ENCODE measurements at places on chromosomes 3 and 15.

GRCh38 chr3:112619295-112619694 lies 21.6 kb downstream of the CCDC80 start:
- H3K36me3 ChIP-seq = no peaks in the 10 kb centered on the region
- H3K4me3 ChIP-seq = no peak overlapping the region
- H3K4me1 ChIP-seq = no peaks in the 10 kb centered on the region
- no peaks in the 10 kb centered on the region for H3K27me3 ChIP-seq
- no peak for DNase-seq

DNA sequence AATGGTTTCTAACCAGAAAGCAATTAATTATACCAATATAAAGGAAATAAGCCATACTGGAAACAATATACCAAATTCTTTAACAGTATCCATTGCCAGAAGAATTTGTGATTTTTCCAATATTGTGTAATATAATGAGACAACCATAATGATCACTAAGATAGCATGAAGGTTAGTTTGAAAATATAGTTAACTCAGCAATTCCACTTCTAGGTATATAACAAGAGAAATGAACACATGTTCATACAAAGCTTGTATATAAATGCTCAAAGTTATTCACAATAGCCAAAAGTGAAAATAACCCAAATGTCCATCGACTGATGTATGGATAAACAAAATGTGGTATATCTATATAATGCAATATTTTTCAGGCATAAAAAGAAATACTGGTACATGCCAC lies 369.1 kb downstream of the TBC1D5 start:
- H3K4me1 ChIP-seq = no peaks in the 10 kb centered on the region
- H3K27me3 ChIP-seq = no peaks in the 10 kb centered on the region
- no peak overlapping the region for H3K4me3 ChIP-seq
- no peaks in the 10 kb centered on the region for H3K36me3 ChIP-seq
- no peak overlapping the region for H3K27ac ChIP-seq
- DNase-seq = no peak

GRCh38 chr3:110900576-110900975 lies 171.0 kb upstream of the NECTIN3 start:
- no peak overlapping the region for H3K27ac ChIP-seq
- no peak overlapping the region for H3K4me3 ChIP-seq
- H3K27me3 ChIP-seq = no peaks in the 10 kb centered on the region
- DNase-seq = no peak
- no peaks in the 10 kb centered on the region for H3K4me1 ChIP-seq
- H3K36me3 ChIP-seq = no peaks in the 10 kb centered on the region

DNA sequence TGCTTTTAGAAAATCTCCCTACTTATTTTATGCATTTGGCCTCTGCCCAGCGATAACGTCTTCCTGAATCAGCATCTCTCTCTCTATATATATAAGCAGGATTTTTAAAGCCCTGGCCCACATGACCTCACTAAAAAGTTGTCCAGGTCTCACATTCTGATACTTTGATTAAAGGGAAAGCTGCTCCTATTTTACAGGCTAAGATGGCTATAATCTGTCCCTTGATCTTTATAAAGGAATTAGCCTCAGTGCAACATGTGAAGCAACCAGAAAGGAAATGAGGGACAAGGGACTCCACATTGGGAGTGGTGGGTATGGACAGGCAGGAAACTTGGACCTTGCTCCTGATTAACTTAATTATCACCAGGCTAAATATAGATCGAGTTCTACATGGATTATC lies 25.6 kb upstream of the MUC13 start:
- no peaks in the 10 kb centered on the region for H3K27me3 ChIP-seq
- no peaks in the 10 kb centered on the region for H3K36me3 ChIP-seq
- DNase-seq = no peak

DNA sequence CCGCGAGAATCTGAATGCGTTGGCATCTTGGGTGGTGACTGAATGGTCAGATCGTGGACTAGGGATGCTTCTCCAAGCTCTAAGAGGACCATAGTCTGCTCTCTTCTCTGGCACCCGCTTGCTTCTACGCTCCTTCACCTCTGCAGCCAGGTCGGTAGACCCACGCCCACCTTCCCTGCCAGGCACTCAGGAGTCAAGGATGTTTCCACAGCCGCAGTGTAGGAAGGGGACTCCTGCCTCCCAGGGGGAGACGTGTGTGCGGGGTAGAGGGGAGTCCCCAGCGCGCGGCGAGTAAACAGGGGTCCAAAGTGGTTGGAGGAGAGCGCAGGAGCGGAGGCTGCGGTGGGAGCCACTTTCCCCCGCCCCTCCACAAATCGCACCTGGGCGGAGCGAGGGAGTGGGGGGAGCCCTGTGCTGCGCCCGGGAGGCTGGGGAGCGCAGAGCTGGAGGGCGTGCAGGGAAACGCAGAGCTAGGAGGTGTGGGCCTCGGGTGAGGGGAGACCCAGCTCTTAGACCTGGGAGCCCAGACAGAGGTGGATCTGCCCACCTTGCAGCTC lies 1.7 kb downstream of the LRRC3B start:
- no peaks in the 10 kb centered on the region for H3K27me3 ChIP-seq
- H3K4me3 ChIP-seq = no peak overlapping the region
- H3K36me3 ChIP-seq = no peaks in the 10 kb centered on the region
- no peak for DNase-seq
- no peaks in the 10 kb centered on the region for H3K4me1 ChIP-seq
